GM12878 (cell line): ENCODE measurements at places on chromosomes 2 and 18. TPM values are rescaled to one million over a fixed set of nuclear protein-coding genes. Genes with fewer than 3 reads are reported as not detected.

DOK6 gene
- total RNA-seq = not detected in 2 replicates

RBM43 gene
- 2.7 and 3.6 TPM in 2 replicates for total RNA-seq

TLK1 gene
- total RNA-seq = 122 TPM in 2 replicates

CNGA3 gene
- total RNA-seq = not detected in 2 replicates

C18orf32 gene
- 26.6 and 30.1 TPM in 2 replicates for total RNA-seq

TEKT4 gene
- total RNA-seq = 0.13 TPM in 1 of 2 replicates, not detected in the other

RESP18 gene
- total RNA-seq = not detected in 2 replicates

SERPINB8 gene
- 21.8 and 22.0 TPM in 2 replicates for total RNA-seq

DNA sequence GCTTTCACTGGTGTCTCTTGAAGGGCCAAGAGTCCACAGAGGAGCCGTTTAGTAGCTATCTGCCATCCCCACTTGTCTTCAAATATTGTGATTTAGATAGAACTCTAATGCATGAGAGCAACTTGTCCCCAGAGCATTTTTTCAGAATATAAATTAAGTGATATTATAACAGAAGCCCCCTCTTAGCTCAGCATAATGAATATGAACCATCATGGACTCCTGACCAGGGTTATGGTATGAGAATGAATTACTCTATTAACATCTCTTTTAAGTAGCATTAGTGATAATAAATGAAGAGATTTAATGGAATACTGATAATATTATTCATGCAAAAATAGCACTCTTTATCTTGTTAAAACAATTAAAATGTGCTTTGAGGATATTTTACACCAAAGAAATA lies 709.6 kb downstream of the GALR1 start:
- no peaks in the 10 kb centered on the region for H3K4me1 ChIP-seq
- H3K36me3 ChIP-seq = no peaks in the 10 kb centered on the region
- H3K27ac ChIP-seq = no peak overlapping the region
- no peak for DNase-seq

DNA sequence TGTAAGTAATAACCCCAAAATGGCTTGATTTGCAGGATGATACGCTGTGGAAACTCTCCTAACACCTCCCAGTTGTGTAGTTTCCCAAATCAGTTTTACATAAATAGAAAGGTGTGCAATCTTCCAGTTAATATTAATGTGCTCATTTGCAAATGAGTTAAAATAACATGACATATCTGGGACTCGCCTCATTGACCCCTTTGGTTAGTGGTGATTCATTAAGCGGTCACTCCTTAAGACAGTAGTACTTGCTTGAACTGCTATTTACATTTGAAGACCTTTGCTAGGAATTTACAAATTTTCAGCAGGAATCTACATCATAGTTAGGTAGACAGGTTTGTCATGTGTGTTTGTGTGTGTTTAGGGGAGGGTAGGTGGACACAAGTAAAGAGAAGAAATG lies 1367.7 kb upstream of the CELF4 start:
- no peaks in the 10 kb centered on the region for H3K27me3 ChIP-seq
- no peaks in the 10 kb centered on the region for H3K4me1 ChIP-seq
- H3K36me3 ChIP-seq = no peaks in the 10 kb centered on the region
- H3K4me3 ChIP-seq = no peak overlapping the region

GRCh38 chr18:22110461-22110924 lies 58.9 kb upstream of the GATA6 start:
- H3K27me3 ChIP-seq = no peaks in the 10 kb centered on the region
- no peaks in the 10 kb centered on the region for H3K4me1 ChIP-seq
- no peaks in the 10 kb centered on the region for H3K36me3 ChIP-seq
- no peak overlapping the region for H3K27ac ChIP-seq
- no peak overlapping the region for H3K4me3 ChIP-seq
- no peak for DNase-seq

GRCh38 chr2:138811431-138811830 lies 31.2 kb upstream of the NXPH2 start:
- no peaks in the 10 kb centered on the region for H3K36me3 ChIP-seq
- no peak overlapping the region for H3K4me3 ChIP-seq

DNA sequence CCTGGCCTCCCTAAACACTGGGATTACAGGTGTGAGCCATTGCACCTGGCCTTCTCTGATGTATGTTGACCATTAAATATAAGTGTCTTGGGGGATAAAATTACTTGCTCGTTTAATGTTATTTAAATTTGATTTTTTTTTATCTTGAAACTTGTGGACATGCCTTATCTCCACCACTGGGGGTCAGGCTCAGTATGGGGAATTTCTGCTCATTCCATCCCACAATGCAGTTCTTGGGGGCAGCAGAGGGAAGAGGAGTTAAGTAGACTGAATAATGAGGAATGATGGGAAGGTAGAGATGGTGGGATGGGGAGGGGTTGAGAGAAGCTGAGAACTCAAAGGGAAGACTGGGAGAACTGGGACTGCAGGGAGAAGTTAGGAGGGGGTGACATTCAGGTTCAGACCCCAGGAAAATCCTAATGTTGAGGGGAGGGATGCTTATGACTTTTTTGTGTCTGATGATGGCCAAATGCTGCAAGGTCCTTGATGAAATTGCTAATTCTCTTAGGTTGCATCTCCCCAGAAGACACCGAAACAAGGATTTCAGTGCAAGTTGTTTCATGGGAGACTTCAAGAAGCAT lies 174.2 kb downstream of the MIB1 start:
- no peak overlapping the region for H3K4me3 ChIP-seq
- no peak overlapping the region for H3K27ac ChIP-seq
- peaks cover 4% of the 10 kb centered on the region; the same call in 1 of the 2 replicates for H3K4me1 ChIP-seq
- H3K27me3 ChIP-seq = no peaks in the 10 kb centered on the region

- no peaks in the 10 kb centered on the region for H3K4me1 ChIP-seq
- no peak overlapping the region for H3K27ac ChIP-seq
- peaks cover 5% of the 10 kb centered on the region; the same call in 1 of the 2 replicates for H3K27me3 ChIP-seq
- DNase-seq = no peak
Observed at GRCh38 chr2:168143813-168144212, 103.6 kb downstream of the STK39 start.
